ENCODE measurements at places on chromosomes 13 and 19. TPM values are rescaled to one million over a fixed set of nuclear protein-coding genes. Genes with fewer than 3 reads are reported as not detected.

DNA sequence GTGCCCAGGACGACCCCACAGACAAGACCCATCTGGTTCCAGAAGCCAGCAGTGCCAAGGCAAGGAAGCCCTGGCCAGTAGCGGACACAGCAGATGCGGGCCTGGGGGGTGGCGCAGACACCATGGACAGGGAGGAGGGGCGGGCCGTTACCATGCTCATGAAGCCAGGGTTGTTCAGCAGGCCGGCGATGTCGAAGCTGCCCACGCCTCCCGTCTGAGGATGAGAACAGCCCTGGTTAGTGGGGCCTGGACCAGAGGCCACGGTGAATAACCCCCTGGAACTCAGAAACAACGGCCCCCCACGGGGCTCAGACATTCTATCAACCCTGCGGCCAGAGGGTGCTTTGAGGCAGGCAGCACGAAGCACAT lies 21.5 kb upstream of the SLC39A3 start:
- no peak for DNase-seq

DNA sequence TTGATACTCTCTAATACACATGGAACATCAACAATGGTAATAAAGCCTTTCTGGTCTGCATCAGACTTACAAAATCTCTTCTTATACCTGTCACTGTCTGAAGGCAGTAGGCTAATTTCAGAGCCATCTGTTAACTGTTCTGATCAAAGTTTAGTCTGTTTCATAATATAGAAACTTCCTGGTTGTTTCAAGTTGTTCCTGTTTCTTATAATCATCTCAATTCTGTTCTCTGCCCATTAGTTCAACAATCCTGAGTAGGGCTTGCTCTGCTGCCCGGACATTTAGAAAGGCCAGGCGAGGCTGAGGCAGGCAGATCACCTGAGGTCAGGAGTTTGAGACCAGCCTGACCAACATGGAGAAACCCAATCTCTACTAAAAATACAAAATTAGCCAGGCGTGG lies 5.4 kb upstream of the ZSCAN5A start:
- no peak for DNase-seq

DNA sequence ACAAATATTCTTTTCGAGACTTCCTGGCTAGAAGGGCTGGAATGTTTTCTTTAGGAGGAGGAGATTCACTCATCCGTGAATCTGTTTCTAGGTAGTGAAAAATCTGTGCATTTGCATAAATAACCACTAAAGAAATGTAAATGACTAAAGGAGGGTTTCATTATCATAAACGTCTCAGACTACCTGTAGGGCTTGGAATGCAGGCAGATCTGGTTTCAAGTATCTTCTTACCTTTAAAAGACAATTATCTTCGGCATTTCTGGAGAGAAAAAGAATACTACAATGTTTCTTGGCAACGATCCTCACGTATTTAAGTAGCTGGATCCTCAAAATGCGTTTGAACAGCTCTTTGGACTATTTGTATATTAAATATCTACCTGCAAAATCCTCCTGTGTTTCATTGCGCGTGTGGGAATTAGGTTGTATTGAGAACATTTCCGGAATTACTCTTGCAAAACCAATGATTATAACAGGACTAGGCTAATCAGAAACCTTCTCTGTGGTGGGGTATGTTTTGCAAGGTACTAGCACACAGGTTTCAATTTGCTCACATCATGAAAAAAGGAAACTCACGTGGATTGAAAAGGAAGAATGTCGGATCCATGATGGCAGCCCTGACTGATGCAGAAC lies 291.1 kb upstream of the ARGLU1 start:
- no peak for DNase-seq

SCN1B gene
- total RNA-seq: 12.1 TPM

CNN1 gene
- 2.2 TPM for total RNA-seq

DNA sequence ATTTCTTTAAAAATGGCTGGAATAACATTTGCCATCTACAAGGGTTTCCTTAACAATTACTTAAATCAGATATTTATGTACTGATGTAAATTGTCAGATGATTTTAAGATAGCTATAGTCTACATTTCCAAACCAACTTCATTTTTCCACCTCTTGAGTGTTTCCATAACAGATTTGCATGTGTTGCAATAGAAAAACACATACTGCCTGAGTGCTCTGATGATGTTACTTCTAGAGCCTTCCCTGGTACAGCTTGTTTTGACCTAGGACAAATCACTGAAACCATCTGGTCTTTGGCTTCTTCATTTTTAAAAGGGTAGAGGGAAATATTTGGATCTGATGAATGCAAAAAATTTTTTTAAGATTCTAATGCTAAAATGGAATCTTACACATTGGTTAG lies 245.9 kb downstream of the PCDH9 start:
- DNase-seq: no peak

ANGPTL8 gene
- not detected for total RNA-seq

DNA sequence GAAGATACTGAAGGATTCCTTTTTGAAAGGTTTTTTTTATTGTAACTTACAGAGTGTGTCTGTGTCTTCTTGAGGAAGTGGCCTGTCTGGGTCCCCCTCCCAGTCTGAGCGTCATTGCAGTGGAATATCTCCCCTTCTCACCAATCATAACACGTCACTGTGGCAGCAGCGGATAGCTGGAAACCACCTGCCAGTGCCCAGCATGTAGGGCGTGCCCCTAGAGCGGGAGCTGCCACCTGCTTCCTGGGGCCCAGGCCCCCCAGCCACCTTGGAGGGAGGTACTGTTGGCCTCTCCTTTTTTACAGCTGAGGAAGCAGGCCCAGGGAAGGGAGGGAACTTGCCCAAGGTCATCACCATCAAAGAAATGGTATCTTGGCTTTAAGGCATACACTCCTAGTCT lies 4.6 kb upstream of the DNM2 start:
- DNase-seq: no peak

DNA sequence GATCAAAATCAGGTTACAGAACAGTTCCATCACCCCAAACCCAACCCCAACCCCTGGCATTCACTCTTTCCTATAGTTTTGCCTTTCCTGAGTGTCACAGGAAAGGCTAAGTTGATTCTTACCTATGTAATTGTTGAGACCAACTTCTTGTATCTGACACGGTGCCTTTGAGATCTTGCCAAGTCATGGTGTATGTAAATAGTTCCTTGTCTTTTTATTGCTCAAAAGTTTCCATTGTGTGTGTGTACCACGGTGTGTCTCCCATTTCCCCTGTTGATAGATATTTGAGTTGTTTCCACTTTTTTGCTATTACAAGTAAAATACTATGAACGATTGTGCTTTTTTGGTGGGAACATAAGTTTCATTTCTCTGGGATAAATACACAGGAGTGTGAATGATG lies 3.3 kb upstream of the IGFL2 start:
- DNase-seq: no peak

LPAR2 gene
- 1.1 TPM for total RNA-seq

Data from fibroblast of the aortic adventitia (primary cell).